Lower leg skin (tissue), 4 donors: ENCODE measurements at places on chromosomes 7 and 10.

DNA sequence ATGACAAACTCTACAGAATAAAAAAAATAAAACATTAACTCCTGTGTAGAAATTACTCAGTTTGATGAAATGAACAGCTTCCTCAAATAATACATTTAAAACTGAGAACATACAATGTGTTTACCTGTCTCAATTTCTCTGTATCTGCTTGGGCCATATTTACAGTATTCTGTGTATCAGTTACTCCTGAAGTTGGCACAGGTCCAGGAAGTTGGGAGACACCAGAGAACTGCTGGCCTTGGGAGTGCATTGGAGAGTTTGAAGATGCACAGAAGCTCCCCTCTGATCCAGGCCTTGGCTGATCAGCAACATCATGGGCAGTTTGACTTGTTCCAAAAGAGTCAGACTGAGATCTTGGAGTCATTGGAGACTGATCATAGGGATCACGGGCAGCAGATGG lies 155.1 kb downstream of the GALNT11 start:
- DNase-seq, result no peak

- DNase-seq, result no peak
Measured at GRCh38 chr10:29229258-29229705, 59.6 kb upstream of the LYZL1 start.

- DNase-seq, result no peak
Measured at GRCh38 chr7:115078386-115078785, 156.5 kb downstream of the MDFIC start.

- no peak for DNase-seq
Measured at GRCh38 chr7:111855161-111855841, 293.0 kb upstream of the IMMP2L start.

GRCh38 chr10:75472685-75473084 lies 41.3 kb downstream of the LRMDA start:
- DNase-seq, result no peak

DNA sequence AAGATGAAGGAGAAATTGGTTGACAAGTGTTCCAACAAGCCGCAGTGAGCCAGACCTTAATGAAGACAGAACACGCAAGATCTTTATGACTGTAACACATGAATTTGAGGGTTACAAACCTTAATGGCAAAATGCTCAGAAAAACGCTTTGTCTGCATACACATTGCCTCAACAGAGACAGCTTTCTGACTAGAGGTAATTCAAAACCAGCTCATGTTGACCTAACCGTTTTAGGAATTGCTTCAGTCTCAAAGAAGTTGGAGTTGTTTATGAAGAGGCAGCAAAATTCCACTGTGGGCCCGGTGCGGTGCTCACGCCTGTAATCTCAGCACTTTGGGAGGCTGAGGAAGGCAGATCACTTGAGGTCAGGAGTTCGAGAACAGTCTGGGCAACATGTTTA lies 2.2 kb upstream of the GTF2I start:
- no peak for DNase-seq
